Calu3 (cell line): ENCODE measurements at places on chromosomes 6 and 20. TPM values are rescaled to one million over a fixed set of nuclear protein-coding genes. Genes with fewer than 3 reads are reported as not detected.

The DEFB110 gene
- total RNA-seq, result not detected in 2 replicates

The ZSWIM3 gene
- 5.2 and 6.1 TPM in 2 replicates for total RNA-seq

The EBF4 gene
- 4.3 and 6.6 TPM in 2 replicates for total RNA-seq

The EMILIN3 gene
- total RNA-seq, result not detected in 2 replicates

The PCK1 gene
- total RNA-seq, result 0.12 and 0.19 TPM in 2 replicates

The EFCAB8 gene
- 1.1 and 2.5 TPM in 2 replicates for total RNA-seq

The SLC12A5 gene
- total RNA-seq, result 2.1 and 2.2 TPM in 2 replicates

The SLC22A23 gene
- total RNA-seq, result 3.9 and 4.3 TPM in 2 replicates
